Stimulated activated CD8-positive, alpha-beta memory T cell treated with anti-CD3 and anti-CD28 coated beads, Interleukin-7, amount 100 ng/mL, for 48 hours (primary cell): ENCODE measurements at places on chromosomes 7 and 10.

DNA sequence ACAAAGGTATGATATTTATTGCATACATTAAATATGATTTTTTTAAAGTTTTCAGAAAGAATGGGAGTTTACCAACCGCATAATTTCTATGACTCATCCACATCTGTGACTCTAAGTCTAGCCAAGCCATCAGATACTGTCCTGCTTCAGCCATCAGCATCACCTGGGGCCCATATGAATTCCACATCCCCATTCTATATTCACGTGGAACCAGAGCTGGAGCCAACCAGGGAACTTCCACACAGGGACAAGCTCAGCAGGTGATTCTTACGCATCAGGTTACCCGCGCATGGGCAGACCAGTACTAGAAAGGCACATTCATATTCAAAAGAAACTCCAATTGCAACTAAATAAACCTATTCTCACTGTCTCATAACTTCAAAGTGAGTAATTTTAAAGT lies 817.7 kb upstream of the IGFBP3 start:
- DNase-seq = no peak

DNA sequence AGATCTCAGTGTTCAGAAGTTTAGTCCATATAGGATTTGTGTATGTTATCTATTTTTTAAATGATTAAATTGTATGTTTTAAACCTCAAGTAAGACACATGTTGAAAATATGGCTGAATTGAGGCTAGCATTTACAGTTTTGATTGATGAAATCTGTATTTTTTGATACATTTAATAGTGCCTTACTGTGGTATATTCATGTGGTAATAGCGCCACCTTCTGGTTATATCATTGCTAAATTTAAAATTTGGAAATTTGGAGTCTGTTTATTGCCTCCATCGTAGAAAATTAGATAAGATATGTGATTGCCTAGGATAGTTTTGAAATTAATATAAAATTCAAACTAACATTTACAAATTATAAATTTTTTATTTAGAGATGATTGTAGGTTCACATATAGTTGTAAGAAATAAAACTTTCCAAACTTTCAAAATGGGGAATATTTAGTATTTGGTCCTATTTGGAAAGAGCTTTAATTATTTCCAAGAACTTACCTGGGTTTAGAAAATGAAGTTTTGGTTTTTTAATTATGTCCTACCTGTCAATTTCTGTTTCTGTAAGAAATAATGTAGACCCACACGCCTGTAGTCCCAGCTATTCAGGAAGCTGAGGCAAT lies 19.1 kb upstream of the ARMS2 start:
- DNase-seq = no peak

DNA sequence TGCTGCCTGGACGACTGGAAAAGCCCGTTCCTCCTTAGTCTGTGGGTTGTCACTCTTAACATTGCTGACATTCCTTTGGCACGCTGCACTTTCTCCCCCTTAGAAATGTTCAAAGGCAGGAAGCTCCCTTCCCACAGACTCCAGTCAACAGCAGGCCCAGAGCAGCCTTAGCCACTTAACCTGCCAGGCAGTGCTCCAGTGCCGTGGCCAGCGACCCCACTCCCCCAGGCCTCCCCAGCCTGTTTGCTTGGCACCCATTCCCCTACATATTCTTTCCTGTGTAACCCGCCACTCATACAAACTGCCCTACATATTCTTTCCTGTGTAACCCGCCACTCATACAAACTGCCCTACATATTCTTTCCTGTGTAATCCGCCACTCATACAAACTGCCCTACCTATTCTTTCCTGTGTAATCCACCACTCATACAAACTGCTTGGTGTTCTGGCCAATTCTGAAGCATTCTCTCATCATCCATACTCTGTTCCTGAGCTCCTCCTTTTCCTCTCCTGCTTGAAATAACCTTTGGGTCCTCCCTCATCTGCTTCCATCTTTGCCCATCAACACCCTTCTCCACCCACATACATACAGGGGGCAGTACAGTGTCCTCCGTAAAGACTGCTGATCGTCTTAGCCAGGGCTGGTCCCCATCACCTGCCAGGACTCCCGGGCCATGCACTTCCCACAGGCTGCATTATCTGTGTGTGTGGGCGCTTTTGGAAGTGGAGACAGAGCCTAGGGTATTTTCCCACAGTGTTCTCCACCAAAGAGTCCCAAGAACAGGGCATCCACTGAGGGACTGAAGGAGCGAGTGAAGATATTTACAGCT lies 57.3 kb downstream of the ADARB2 start:
- DNase-seq = no peak

GRCh38 chr7:17939211-17939605 lies 1.1 kb downstream of the SNX13 start:
- DNase-seq = no peak

GRCh38 chr10:114623661-114624294 lies 34.3 kb downstream of the ABLIM1 start:
- no peak for DNase-seq

DNA sequence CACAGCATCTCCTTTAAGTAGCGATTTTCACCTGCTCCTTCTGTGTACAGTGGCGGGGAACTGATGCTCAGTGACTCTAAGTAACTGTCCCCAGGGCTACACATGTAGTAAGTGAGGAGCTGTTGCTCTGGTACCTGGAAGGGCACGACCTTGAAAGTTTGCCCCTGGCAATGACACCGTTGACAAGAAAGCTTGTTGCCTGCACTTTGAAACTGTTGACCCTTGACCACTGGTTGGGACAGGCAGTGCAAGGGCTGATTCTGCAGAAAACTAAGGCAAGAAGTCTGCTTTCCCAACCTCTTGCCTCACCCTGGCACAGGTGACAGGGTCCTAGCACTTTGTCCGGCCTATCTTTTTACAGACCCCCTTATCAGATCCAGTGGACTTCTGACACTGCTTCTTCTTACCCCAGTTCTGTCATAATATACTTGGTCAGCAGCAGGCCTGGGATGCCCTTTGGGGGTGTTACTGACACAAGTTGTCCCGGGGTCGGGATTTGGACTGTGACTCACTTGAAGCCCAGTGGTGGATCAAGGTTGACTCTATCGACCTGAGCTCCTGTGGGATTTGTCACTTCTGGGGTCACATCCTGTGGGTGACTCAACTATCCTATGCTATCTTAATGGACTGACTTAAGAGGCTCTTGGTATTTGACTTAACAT lies 5.8 kb downstream of the ACSL5 start:
- DNase-seq = no peak

- no peak for DNase-seq
Measured at GRCh38 chr10:82544377-82544776, 669.4 kb downstream of the NRG3 start.

GRCh38 chr7:149859876-149860275 lies 13.9 kb upstream of the ATP6V0E2 start:
- DNase-seq = no peak

DNA sequence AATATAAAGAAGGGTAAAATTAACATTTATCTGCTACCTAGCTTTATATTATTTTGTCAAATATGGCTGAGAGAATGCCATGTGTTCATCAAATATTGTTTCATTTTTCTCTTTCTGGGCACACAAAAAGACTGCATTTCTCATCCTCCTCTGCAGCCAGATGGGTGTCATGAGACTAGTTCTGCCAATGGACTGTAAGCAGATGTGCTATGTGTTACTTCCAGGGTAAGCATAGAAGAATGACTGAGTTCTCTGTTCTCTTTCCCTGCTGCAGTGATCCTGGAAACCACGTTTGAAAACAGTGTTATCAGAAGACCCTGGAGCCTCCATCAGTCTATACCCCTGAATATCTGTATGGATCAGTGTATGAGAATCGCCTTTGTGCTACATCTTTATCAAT lies 24.1 kb upstream of the SLK start:
- no peak for DNase-seq

DNA sequence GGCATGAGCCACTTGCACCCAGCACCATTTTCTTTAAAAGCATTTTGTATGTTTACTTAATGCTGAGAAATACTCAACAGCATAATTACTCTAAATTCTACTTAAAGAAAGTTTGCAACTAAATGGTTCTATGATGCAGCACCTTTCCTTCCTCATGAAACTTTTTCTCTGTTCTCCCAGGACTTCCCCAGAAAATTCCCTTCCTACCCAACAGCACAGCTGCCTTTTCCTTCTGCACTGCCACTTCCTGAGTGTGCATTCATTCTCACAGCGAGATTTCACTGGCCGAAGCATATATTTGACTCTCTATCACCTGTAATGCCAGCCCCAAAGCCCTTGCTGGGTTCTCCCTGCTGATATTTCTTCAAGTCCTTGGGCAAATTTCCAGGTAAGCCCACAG lies 41.5 kb upstream of the DGKI start:
- no peak for DNase-seq

- no peak for DNase-seq
Measured at GRCh38 chr10:103188853-103189252, 4.2 kb downstream of the NT5C2 start.

DNA sequence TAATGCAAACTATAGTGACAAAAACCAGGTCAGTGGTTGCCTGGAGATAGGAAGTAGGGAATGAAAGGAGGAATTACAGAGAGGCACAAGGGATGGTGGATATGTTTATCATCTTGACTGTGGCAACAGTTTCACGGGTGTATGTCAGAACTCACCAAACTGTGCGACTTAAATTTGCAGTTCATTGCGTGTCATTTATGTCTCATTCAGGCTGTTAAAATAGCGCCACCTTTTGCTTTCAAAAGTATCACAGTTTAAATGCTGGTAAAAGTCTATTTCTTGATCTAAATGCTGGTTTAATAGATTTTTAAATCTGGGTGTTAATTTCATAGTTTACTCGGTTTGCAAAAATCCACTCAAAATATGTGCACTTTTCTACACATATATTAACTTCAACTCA lies 51.0 kb downstream of the PTTG1IP2 start:
- no peak for DNase-seq

DNA sequence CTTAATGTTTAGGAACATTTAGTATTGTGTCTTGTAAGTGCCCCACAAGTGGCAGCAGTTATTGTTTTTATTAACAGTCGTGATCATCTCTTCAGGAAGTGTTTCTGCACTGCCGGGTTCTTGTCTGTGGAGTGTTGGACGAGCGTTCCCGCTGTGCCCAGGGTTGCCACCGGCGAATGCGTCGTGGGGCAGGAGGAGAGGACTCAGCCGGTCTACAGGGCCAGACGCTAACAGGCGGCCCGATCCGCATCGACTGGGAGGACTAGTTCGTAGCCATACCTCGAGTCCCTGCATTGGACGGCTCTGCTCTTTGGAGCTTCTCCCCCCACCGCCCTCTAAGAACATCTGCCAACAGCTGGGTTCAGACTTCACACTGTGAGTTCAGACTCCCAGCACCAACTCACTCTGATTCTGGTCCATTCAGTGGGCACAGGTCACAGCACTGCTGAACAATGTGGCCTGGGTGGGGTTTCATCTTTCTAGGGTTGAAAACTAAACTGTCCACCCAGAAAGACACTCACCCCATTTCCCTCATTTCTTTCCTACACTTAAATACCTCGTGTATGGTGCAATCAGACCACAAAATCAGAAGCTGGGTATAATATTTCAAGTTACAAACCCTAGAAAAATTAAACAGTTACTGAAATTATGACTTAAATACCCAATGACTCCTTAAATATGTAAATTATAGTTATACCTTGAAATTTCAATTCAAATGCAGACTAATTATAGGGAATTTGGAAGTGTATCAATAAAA lies 22.2 kb downstream of the PLA2G12B start:
- no peak for DNase-seq

DNA sequence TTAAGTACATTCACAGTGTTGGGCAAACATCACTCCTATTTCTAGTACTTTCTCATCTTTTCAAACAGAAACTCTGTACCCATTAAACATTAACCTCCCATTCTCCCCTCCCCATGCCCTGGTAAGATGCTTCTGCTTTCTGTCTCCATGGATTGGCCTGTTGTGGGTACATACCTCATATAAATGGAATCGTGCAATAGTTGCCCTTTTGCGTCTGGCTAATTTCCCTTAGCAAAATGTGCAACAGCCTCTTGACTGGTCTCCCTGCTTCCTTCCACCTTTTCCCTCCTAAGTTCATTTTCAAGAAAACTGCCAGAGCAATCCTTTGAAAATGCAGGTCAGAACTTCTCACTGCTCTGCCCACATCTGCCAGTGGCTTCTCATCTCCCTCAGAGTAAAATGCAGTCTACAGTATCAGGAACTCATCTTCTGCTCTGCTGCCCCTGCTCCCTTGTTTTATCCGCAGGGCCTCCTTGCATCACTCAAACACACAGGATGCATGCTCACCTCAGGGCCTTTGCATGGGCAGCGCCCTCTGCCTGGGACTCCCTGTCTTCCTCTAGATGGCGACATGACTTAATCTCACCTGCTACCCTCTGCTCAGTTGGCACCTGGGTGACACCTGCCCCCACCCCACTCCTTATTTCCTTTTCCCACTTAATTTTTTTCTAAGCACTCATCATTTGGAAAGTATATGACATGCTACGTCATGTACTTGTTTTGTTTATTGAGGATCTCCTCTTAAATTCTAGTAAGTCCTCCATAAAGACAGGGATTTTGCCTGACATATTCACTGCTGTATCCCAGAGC lies 44.3 kb upstream of the ECHDC3 start:
- DNase-seq = no peak

GRCh38 chr7:36509962-36510361 lies 120.3 kb downstream of the ANLN start:
- no peak for DNase-seq

GRCh38 chr10:29426420-29426819 lies 137.6 kb downstream of the LYZL1 start:
- DNase-seq = no peak

DNA sequence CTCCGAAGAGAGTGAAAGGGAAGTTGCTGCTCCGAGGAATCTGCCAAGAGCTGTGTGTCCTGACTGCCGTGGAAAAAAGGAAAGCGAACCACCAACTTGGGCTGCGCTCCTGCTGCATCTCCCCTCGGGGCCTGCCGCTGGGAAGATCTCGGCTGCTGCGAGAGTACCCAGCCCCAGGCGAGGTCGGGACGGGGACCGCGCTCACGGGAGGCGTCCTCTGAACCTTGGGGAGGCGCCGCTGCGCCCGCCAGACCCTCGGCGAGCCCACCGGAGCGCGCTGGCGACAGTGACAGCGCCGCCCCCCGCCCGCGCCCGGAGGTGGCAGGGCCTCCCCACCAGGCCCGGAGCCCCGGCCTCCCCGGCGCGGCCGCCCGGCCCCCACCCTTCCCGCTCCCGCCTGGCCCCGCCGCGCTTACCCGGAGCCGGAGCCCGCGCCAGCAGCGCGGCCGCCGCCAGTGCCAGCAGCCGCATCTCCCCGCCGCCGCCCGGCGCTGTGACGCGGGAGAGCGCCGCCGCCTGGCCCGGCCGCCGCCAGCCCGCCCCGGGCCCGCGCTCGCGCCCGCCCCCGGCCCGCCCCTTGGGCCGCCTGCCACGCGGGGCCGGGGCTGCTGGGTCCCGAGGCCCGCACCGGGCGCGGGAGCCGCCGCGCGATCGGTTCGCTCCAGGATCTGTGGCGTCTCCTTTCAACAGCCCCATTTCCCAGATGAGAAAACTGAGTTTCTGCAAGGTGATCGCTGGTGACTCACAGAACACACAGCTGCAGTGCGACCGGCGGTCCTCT lies at the start of gene VSTM4:
TSS of gene VSTM4 (minus strand) at position 508 of the 781 bp plus-strand sequence. CDS start at position 471, 37 bp downstream.
- DNase-seq = no peak

GRCh38 chr7:2383543-2384274 lies 19.7 kb upstream of the CHST12 start:
- no peak for DNase-seq

GRCh38 chr10:32163071-32163761 lies 107.0 kb upstream of the KIF5B start:
- no peak for DNase-seq

- no peak for DNase-seq
Measured at GRCh38 chr7:90178679-90179278, 24.5 kb downstream of the STEAP1 start.
